ENCODE measurements at places on chromosomes 5 and 9.

GRCh38 chr9:136538599-136539426 lies 7.0 kb downstream of the NOTCH1 start:
- DNase-seq = peak; percentile 74

DNA sequence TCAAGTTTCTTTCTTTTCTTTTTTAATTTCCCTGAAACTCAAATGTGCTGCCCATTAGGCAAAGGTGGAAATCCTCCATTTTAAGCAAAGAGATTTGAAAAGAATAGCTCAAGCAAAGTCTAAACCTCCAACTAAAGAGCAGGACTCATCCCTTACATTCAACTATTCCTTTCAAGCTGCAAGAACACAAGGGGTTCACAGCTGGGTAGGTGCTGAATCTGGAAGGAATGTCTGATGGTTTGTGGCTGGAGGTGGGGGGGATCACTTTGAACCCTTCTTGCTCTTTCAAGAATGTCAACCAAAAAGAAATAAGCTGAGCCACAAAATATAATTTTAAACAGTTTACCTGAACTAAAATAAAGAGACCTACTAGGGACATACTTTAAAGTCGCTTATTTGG lies 375.7 kb upstream of the CDH10 start:
- no peak for DNase-seq

DNA sequence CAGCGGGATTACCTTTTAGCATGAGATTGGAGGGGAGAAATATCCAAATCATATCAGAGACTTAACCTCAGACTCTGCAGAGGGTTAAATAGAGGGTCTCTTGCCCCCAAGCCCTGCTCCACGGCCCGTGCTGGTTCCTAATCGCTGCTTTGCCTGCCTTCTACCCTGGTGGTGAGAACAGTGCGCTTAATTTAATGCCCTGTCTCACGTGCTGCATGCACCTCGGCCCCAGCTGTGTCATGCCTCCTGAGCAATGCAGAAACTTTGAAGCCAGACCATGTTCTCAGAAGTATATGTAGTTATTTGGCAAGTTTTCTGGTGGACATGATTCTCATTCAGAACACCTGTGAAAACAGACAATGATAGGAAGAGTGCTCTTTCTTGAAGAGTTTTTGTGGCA lies 1.4 kb downstream of the OTULIN start:
- peak; percentile 65 for DNase-seq

- DNase-seq = no peak
Measured at GRCh38 chr5:54291498-54291897, 18.9 kb downstream of the ARL15 start.

DNA sequence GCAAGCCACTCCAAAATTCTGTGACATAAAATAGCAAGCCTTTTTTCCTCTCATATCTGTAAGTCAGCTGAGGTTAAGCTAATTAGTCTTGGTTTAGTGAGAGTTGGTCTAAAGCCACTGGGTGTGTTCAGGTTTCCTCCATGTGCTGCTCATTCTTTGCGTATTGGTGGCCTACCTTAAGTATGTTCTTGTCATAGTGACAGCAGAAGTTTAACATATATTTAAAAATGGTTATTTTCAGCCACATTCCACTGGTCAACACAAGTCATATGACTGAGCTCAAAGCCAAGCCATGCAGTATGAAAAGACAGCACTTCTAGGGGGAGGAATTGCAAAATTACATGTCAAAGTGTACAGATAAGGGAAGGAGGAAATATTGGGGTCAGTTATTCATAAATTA lies 100.5 kb upstream of the FGF10 start:
- no peak for DNase-seq

GRCh38 chr5:119358901-119359603 lies 3.2 kb downstream of the TNFAIP8 start:
- DNase-seq = no peak

- DNase-seq = no peak
Measured at GRCh38 chr5:173331287-173331686, 3.1 kb upstream of the STC2 start.

DNA sequence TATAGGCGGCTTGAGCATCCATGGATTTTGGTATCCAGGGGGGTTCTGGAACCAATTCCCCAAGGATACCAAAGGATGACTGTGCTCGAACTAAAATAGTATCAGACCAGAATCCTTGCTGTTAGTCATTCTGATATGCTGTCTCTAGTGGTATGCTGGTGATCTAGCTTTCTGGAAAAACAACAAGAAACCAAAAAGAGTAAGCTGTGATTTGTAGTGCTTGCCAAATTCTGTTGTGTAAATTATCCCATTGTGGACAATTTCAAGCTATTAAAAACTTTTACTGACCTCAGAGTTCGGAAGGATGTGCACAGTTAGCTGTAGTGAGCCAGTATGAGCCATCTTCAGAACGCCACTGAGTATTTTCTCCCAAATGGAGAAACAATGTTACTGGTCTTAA lies 99.0 kb upstream of the FBN2 start:
- DNase-seq = no peak

GRCh38 chr5:170641589-170642031 lies 137.8 kb downstream of the KCNIP1 start:
- DNase-seq = no peak

GRCh38 chr5:43780586-43780985 lies 177.6 kb downstream of the NNT start:
- no peak for DNase-seq

DNA sequence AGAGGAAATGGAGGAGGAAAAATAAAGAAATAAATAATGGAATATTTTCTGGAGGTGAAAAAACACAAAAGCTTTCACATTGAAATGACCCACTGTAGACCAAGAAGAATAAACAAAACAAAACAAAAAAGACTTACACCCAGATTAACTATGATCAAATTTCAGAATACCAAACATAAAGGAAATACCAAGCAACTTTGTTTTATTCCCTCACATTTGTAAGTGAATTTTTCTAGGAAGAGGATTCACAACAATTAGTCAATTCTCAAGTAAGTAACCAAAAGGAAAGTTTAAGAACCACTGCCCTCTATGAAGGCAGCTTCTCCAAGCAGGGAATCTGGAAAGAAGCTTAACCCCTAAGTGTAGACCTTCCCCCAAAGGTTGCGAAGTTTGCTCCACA lies 29.6 kb upstream of the B4GALT1 start:
- DNase-seq = no peak

DNA sequence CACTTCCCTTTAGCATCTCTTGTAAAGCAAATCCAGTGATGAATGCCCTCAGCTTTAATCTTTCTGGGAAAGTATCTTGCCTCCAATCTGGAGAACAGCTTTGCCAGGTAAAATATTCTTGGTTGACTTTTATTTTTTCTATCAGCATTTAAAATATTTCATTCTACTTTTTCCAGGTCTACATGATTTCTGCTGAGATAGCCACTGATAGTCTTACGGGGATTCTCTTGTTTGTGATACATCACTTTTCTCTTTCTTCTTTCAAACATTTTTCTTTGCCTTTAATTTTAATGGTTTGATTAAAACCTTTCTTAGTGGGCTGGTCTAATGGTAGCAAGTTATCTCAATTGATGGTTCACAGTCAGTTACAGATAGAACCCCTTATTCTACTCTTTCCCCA lies 33.9 kb upstream of the FAM120A start:
- DNase-seq = no peak

DNA sequence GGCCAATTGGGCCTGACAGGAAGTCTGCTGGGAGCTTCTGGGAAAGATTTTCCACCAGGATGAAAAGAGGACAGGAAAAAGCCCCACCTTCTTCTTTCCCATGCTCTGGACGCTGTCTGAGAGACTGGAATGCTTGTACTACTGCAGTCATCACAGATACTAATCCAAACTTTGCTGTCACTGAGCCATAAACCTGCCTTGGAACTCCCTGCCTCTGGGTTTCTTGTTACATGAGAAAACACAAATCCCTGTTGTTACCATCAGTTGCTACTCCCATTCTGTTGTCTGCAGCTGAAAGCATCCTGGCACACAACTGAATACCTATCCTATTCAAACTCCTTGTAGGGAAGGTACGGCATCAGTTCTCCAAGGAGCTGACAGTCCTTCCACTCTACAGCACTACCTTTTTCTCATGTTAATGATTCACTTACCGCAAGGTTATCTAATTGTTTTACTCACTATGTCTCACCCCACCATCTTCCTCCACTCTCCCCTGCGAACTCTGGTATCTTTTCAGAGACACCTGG lies 167.5 kb downstream of the CDK5RAP2 start:
- no peak for DNase-seq

DNA sequence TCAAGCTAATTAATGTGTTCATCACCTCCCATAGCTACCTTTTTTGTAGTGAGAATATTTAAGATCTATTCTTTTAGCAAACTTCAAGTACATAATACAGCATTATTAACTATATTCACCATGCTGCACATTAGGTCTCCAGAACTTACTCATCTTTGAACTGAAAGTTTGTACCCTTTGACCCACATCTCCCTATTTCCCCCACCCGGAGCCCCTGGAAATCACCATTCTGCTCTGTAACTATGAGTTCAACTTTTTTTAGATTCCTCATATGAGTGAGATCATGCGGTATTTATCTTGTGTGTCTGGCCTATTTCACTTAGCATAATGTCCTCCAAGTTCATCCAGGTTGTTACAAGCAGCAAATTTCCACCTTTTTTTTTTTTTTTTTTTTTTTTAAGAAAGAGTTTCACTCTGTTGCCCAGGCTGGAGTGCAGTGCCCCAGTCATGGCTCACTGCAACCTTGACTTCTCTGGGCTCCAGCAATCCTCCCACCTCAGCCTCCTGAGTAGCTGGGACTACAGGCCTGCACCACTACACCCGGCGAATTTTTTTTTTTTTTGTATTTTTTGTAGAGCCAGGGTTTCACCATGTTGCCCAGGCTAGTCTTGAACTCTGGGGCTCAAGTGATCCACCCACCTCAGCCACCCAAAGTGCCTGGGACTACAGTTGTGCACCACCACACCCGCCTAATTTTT lies 100.4 kb upstream of the SAP30L start:
- no peak for DNase-seq

DNA sequence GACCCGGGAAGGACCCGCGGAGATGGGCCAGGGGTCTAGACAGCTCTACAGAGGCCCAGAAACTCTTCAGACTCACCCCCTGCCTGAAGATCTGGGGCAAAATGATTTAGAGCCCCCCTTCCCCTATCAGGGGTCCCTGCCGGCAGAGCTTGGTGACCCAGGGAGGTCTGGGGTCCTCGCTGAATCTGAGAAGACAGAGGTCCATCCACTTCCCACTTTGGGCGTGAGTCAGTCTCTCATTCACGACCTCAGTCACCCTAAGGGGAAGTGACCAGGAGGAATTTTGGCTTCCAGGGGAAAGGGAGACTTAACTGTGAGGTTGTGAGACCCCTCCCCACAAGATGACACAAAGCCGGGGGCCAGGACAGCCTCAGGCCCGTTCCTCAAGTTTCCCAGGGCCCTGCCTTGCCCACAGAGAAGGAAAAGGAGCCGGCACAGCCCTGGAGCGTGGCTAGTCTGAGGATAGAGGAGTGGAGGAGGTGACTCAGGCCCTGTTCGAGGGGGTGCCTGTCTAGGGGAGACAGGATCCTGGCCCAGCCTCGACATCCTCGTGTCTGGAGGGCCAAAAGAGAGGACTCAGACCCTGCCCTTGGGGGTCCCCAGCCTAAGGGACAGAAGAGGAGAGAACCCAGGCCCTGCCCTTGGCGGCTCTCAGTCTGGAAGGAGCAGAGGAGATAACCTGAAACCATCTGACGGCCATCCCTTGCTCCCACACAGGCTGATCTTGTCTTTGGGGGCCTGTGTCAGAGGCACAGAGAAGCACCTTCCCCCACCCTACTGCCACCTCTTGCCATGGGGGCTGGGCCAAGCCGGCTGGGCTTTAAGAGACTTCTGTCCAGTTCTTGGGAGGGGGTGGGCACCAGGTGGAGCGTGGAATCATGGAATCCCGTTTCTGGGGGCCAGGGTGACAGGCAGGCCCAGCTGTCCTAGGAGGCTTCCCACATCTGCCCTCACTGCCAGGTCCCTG lies 889 bp downstream of the PDLIM4 start:
- no peak for DNase-seq

- DNase-seq = no peak
Measured at GRCh38 chr9:91680106-91680505, 256.5 kb upstream of the NFIL3 start.

DNA sequence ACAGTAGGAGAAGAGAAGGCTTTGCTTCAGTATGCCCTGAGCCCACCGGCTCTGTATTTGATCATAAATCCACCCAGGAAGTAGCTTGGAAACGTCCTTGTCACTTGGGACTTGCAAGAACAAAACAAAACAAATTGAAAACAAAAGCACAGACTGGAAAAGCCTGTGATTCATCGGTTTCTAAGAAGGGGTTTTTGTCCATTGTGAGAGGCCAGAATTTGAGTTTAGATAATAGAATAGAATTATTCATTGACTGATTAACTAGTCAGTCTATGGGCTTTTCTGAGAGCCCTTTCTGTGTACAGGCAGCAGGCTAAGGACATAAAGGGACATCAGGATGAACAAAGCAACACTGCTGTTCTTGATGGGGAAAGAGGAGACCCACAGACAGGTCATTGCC lies 424.8 kb downstream of the IRX1 start:
- DNase-seq = no peak

- no peak for DNase-seq
Measured at GRCh38 chr5:146633323-146633764, 117.4 kb upstream of the GPR151 start.

GRCh38 chr5:156716591-156717380 lies 133.3 kb upstream of the PPP1R2B start:
- no peak for DNase-seq

GRCh38 chr5:91126448-91126847 lies 256.7 kb downstream of the ARRDC3 start:
- DNase-seq = no peak

DNA sequence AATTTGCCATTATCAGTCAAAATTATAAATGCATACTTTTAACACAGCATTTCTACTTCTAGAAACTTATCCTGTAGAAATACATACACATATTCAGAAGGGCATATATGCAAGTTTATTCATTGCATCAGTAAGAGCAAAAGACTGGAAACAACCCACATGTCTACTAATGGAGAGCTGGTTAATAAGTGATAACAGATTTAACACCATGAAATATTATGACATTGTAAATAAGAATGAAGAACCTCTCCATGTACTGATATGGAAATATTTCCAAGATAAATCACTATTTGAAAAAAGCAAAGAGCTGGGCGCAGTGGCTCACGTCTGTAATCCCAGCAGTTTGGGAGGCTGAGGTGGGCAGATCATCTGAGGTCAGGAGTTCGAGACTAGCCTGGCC lies 54.5 kb downstream of the ELOVL7 start:
- DNase-seq = no peak

DNA sequence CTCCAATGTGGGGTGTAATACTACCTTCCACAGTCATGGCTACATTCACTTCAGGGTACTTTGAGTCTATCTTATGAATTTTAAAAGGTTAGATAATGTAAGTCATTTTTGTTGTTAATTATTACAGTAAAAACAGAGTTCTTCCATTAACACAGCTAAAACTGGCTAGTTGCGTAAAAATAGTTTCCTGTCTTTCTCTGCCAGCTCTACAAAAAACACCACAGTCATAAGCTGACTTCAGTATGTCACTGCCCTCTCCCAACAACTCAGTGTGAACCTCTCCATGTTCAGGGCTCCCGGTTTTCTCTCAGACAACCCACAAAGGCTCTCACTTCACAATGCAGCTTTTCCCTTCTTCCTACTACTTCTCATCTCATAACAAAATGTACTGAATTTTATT lies 84.8 kb upstream of the ITGA1 start:
- no peak for DNase-seq

Data from CD4-positive, alpha-beta T cell treated with Interleukin-10 for 1 hour (primary cell).